ENCODE measurements at places on chromosomes 12 and 14. TPM values are rescaled to one million over a fixed set of nuclear protein-coding genes. Genes with fewer than 3 reads are reported as not detected.

- DNase-seq = no peak
Observed at GRCh38 chr12:15494329-15495046, 172.2 kb downstream of the PTPRO start.

DNA sequence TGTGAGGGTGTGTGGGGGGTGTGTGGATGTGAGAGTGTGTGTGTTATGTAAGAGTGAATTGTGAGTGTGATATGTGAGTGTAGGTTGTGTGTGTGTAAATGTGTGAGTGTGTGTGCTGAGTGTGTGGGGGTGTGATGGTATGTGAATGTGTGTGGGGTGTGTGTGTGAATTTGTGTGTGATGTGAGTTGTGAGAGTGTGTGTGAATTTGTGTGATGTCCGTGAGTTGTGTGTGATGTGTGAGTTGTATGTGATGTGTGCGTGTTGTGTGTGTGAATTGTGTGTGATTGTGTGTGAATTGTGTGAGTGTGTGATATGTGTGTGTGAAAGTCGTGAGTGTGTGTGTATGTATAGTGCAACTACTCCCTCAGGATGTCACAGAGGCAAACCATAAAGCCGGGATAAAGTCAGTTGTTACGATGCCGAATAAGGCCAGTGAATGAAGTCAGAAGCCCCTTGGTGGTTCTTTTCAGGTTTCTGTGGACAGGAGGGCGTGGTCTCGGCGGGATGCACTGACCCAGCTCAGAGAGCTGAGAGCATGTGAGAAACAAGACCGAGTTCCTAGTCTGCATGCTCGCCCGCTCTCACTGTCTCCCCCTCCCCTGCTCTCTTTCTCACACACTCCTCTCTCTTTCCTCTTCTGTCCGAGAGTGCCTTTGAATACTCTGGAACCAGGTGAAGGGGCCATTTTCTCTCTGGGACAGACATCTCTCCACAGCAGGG, 71.8 kb upstream of the MAX start:
- DNase-seq = peak; percentile 81

NID2 gene
- total RNA-seq = 22.0 TPM

GRCh38 chr12:46296822-46297221, 28.0 kb upstream of the SLC38A1 start:
- DNase-seq = no peak

TMCC3 gene
- total RNA-seq = 7.2 TPM

PRKD1 gene
- total RNA-seq = 8.1 TPM

- DNase-seq = peak; percentile 11
Observed at GRCh38 chr12:115506822-115507559, 770.5 kb downstream of the MED13L start.

GRCh38 chr12:14946861-14947260, 8.5 kb upstream of the ERP27 start:
- no peak for DNase-seq

- no peak for DNase-seq
Observed at GRCh38 chr12:69919495-69919894, 94.5 kb downstream of the MYRFL start.

DNA sequence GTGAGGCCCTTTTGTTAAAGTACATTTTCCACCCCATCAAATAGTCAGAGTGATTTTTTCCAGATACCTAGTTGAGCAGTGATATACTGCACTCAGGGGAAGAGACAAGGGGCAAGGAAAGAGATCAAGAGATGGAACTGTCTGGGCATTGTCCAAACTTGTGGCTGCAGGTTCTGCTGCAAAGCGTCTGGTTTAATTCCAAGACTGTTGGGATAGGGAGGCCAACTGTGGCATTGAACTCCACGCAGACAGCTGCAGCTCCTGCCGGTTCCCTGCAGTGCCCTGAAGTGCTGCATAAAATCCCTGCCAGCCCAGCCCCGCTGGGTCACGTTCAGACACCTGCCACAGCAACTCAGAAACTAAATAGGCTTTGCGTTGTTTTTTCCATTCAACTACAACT, 30.5 kb downstream of the RPH3A start:
- DNase-seq = no peak

LRCOL1 gene
- total RNA-seq = not detected

GRCh38 chr12:127282786-127283565, 984.0 kb upstream of the TMEM132C start:
- no peak for DNase-seq

Data from neural progenitor cell (in vitro differentiated cells).